ENCODE measurements at places on chromosomes 5 and 9.

DNA sequence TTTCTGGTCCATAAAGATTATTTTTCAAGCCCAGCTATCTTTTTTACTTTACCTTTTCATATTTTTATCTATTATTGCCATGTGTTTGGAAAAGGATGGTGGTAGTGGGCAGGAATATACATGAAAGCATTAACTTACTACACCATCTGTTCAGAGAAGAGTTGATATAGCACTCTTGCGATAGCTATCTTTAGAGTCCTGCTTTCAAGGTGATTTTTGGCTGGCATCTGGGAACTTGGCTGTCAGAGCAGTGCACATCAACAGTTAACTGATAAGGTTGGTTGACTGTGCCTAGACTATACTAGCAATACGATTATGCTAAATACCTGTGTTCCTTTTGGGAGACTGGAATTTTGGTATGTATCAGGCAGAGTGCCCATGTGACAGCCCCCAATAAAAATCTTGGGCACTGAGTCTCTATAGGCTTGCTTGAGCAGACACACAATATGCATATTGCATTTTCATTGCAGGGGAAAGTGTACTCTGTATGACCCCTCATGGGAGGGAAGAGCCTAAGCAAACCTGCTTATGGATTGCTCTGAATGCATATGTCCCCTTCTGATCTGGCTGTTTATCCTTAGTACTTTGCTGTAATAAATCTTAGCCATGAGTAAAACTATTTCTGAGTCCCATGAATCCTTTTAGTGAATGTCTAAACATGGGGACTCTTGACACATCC is 227.6 kb upstream of the C9orf72 start:
- no peak for DNase-seq

DNA sequence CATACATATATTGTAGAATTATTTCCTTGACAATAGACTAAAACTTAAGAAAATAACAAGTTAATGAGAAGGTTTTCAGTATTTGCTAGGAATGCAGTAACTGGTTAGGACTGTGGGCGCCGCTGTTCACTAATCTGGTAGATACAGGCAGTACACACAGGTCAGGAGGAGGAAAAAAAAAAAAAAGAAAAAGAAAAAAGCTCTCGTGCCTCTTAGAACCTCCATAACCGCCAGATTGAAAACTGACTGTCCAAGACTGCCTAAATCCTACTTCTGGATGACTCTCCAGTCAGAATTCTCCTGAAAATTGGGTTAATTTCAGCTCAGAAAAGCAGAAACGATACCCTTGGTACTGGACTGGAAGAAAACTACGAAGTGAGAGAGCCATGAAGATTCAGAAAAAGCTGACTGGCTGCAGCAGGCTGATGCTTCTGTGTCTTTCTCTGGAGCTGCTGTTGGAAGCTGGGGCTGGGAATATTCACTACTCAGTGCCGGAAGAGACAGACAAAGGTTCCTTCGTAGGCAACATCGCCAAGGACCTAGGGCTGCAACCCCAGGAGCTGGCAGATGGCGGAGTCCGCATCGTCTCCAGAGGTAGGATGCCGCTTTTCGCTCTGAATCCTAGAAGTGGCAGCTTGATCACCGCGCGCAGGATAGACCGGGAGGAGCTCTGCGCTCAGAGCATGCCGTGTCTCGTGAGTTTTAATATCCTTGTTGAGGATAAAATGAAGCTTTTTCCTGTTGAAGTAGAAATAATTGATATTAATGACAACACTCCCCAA is at the start of gene PCDHGA1:
Gene PCDHGA1, plus strand, starts transcription at position 216 of the 782 bp plus-strand sequence.
- no peak for DNase-seq

- DNase-seq, result no peak
These were observed 143.6 kb downstream of the PDE4D start for GRCh38 chr5:59749782-59750520.

GRCh38 chr5:116440457-116441001 is 134.1 kb downstream of the SEMA6A start:
- no peak for DNase-seq

DNA sequence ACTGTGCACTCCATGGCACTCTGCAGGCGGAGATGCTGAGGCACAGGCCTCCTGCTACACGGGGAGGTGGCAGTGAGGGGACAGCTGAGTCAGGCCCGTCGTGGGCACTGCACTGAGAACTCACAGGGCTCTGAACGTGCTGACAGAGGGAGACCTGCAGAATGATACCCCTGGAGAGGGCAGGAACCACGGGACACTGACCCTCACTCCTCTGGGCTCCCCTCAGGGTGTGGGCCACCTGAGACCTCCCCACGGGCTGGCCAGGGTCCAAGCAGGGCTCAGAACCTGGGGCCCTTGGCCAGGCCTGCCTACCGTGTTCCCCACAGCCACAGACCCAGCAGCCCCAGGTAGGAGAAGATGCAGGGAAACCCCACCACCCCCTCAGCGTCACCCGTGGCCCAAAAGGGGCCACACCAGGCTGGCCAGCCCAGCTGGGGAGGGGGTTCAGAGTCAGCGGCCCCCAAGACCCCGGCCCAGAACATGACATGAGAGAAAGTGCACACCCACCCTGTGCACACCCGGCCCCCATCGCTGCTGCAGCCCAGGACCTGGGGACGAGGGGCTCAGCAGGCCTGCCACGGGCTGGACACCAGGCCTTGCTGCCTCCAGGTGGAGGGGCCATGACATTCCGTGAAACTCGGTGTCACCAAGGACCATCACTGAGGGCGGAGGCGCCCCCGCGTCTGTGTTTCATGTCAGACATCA is 30.9 kb downstream of the GLT6D1 start:
- DNase-seq, result no peak
